ENCODE measurements at places on chromosomes 2 and 18. TPM values are rescaled to one million over a fixed set of nuclear protein-coding genes. Genes with fewer than 3 reads are reported as not detected.
A peak's percentile ranks its signal among the peaks of the same experiment; 100 is the strongest.

Gene KYNU
- 0.18 TPM for total RNA-seq

Gene NEMP2
- total RNA-seq: 6.0 TPM

- DNase-seq: no peak
These were observed 102.4 kb downstream of the STK39 start for GRCh38 chr2:168145011-168145410.

DNA sequence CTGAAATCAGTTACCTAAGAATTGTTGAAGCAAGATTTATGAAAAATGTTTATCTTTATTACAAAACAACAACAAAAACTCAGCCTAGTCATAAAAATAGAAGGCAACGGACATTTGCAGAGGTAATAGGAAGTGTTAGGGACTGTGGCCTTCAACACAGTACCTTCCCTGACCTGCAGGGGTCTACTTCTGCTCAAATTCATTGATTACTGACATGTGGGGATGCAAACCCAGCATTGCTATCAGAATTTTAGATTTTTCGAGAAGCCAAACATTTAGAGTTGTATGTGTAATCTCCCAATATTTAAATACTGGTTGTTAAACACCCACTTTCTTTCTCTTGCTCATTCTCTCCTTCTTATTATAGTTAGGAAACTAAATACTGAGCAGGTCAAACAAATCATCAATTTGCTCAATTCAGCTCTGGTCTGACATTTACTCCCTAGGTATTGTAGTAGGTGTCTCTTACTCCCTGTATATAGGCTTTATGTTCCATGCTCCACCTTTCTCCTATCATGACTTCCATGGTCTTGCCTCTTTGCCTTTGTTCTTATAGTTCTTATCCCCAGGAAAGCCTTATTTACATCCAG is 198.5 kb downstream of the UBE2E3 start:
- peak; percentile 43 for DNase-seq

GRCh38 chr18:70645971-70646370 is 357.1 kb downstream of the SOCS6 start:
- no peak for DNase-seq

GRCh38 chr18:43115076-43115921 is at the start of gene RIT2:
Gene RIT2, minus strand, starts transcription at chr18:43115685.
- DNase-seq: no peak

DNA sequence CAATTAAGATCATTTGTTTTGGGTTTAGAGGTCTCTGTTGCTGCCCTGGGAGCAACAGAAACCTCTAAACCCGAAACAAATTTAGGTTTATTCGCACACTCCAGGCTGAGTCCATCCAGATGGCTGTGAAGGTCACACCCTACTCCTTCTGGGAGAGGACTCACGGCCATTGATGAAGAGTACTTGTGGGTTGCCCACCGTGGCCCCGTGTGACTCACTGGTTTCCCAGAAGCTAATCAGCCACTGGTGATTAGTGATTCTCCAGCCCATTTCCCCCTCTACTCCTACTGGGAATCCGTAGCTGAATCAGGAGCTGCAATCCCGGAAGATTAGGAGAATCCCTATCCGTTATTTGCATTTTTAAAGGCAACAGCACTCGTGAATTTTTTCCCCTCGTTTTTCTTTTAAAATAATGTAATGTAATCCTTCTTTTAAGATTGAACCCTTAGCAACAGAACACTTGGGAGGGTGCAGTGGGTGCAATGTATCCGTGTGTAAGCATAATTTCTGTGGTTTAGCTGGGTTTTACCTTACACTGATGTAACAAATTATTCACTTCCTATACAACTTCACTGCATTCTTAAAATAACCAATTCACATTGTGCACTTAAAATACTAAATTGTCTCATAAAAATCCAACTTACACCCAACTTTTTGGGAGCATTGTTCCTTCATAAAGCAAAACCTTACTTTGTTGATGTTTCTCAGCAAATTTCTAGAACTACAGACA is 27.5 kb upstream of the EPAS1 start:
- no peak for DNase-seq

Gene C2orf15
- 7.0 TPM for total RNA-seq

DNA sequence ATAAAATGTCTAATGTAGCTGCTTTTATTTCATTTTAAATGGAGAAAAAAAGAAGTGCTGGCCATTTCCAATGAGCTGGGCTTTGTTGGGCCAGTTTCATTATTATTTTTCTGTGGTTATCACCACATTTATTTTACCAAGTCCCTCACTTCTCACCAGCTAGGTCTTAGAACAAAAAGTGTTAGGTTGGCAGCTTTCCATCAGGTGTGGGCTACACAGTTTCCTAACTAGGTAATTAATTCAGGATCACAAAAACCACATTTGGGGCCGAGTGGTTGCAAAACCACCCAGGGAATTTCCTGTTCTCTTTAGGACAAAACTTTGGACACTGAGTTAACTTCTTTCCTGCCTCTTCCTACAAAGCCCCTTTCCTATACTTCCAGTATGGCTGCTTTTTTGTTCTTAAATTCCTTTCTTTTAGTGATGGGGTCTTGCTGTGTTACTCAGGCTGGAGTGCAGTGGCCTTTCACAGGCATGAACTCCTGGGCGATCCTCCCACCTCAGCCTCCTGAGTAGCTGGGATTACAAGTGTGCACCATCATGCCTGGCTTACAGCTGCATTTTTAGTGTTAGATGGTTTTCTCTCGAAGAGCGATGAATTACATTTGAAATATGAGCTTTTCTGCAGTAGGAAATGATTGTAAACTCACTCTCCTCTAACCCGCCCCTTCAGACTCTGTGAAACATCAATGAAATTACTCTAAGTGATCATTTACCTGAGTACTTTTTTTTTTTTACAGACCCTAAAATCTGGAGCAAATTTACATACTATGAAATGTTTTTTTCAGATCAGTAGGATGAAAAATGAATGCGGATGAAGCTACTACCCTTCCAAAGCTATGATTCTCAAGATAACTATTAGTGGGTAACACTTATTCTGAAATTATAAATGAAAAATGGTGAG is 2.6 kb upstream of the ZFP36L2 start:
- no peak for DNase-seq

GRCh38 chr2:12352889-12353288 is 363.8 kb upstream of the TRIB2 start:
- DNase-seq: no peak

GRCh38 chr2:33343387-33343895 is 133.0 kb upstream of the RASGRP3 start:
- no peak for DNase-seq

GRCh38 chr18:50142441-50143120 is 52.4 kb downstream of the MYO5B start:
- DNase-seq: no peak

Gene SPATA3
- not detected for total RNA-seq

Gene RBMS1
- 54.3 TPM for total RNA-seq

DNA sequence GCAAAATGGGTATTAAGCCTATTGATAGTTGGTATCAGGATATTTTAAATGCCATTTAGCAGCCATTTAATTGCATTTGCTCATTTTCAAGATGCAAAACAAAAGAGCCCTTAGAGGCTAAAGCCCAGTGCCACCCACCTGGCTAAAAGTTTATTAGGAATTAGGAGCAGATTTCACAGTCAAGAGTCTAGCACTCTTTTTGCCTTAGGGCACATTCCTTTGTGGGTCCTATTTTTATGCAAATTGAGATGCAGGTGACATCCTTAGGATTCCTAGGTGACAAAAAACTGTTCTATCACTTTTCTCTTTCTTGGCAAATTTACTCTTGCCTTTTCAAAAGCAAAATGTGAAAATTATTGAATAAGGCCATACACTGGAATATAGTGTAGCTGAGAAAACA is 42.0 kb downstream of the CTNNA2 start:
- DNase-seq: no peak

- no peak for DNase-seq
These were observed 118.5 kb upstream of the TACR1 start for GRCh38 chr2:75317802-75318201.

Gene PKDCC
- total RNA-seq: 27.3 TPM

- no peak for DNase-seq
These were observed 229.6 kb downstream of the LPIN1 start for GRCh38 chr2:11976073-11976472.

Gene KLF7
- 11.9 TPM for total RNA-seq

GRCh38 chr2:241813644-241814392 is 4.8 kb downstream of the NEU4 start:
- DNase-seq: no peak

GRCh38 chr2:40628556-40628955 is 176.7 kb upstream of the SLC8A1 start:
- DNase-seq: no peak

- DNase-seq: no peak
These were observed 68.0 kb upstream of the PSME4 start for GRCh38 chr2:54038835-54039234.

DNA sequence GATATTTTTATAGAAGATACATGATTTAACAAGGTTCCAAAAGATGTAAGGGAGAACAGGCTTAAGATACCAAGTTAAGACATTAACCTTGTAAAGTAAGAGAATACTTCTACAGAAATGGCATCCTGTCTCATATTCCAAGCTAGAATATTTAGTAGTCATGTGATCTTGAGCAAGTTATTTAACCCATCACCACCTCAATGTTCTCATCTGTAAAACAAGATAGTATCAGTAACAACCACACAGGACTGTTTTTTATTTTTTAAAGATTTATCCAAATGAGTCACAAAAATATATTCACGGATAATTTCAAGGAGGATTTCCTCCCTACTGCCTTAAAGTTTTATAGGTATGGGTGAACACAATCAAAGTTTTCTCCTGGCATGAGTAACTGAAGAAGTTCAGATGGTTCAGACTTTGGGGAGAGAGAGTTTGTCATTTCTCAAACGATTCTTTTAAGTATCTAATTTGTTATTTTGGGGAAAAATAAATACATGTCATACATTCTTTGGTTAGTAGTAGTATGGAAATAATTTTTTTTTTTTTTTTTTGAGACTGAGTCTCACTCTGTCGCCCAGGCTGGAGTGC is 25.9 kb downstream of the ROCK1 start:
- no peak for DNase-seq

GRCh38 chr2:174749793-174750192 is 14.5 kb downstream of the CHRNA1 start:
- DNase-seq: no peak

- no peak for DNase-seq
These were observed 201.9 kb downstream of the CLIP4 start for GRCh38 chr2:29317077-29317517.

DNA sequence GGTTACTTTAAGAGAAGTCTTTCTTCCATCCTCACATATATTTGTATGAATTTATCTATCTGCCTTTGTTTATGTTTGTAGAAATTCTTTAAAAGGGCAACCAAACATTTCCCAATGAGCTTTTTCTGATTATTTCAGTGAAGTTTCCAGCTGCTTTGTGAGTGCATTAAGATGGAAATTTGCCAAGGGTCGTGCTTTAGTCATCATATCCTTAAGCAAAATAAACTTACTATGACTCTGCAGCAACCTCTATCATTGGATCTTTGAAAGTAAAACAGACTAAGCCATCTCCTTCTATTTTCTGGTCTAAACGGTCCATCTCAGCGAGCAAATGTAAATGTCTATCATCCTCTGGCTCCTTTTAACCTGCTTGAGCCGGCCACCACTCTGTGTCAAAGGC is 489.3 kb downstream of the SOX11 start:
- DNase-seq: no peak

DNA sequence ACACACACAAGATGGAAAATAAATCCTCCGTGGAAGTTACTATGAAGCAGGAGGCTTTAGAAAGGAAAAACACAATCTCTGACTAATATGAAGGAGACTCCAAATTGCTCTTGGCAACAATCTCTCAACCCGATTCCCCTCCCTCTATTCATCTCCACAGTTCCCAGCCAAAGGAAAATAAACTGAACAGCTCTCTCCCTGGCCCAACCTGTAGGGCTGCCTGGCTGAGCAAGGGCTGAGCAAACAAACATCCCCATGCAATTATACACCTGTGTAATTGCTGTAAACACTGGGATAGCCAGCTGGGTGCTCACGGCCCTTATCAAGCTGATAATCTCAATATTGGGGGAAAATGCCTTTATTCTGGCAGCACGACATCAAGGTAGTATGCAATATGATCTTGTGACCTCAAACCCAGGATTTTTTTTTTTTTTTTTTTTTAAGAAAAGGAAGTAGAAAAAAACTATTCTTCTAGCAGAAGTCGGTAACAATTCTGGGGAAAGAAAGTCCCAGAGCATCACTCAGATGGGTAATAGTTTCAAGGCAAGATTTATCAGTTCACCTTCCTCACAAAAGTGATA is 203.3 kb upstream of the SMAD2 start:
- DNase-seq: no peak

DNA sequence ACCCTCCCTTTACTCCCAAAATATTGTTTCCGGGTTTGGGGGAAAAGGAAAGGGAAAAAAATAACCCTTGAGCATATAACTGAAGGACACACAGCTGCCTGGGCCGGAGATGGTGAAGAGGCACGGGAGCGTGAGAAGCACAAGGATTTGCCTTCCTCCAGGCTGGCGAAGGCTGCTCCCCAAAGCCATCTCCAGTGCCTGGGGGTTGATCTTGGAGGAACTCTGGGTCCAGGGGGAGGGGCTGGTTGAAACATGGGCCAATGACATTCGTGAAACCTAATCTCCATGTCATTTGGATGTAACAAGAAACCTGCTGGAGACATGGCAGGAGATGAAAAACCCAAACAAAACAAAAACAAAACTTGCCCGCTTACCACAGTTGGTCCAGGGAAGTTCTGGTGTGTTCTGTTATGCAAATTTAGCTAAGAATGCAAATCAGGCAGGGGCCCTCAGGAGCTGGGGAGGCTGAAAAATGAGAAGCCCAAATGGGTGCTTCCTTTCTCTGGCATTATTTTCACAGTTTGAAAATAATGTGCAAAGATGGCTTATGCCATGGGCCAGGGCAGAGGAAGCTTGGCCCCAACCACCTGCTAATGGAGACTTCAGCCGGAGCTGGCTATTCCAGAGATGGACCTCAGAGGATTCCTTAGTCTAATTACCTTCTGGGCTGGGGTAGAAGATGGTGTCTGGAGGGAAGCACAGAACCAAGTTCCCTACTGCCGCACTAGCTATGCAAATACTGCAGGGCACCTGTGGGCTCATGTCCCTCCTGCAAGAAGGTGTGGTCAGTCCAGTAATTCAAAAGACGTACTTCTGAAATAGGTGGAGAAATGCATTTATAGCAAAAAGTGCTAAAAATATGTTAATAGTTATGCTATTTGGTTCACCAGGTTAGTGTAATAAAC is 180.9 kb downstream of the BCL2 start:
- peak; percentile 73 for DNase-seq

GRCh38 chr18:38951633-38952032 is 1386.0 kb upstream of the CELF4 start:
- DNase-seq: no peak

Gene UGT1A8
- total RNA-seq: not detected

Gene GALR1
- 0.07 TPM for total RNA-seq

GRCh38 chr2:73897934-73898333 is 5.1 kb downstream of the ACTG2 start:
- DNase-seq: no peak

GRCh38 chr18:12679183-12679786 is 21.4 kb upstream of the SPIRE1 start:
- DNase-seq: no peak

Measured in WTC11 (cell line).